Neural cell (in vitro differentiated cells): ENCODE measurements at places on chromosomes 4 and X. TPM values are rescaled to one million over a fixed set of nuclear protein-coding genes. Genes with fewer than 3 reads are reported as not detected.

The PRKG2 gene
- 0.16 and 0.20 TPM in 2 replicates for polyA plus RNA-seq

The SATL1 gene
- polyA plus RNA-seq, result 2.6 TPM in 2 replicates

The GIMD1 gene
- not detected in 2 replicates for polyA plus RNA-seq

The TMEM150C gene
- 4.1 and 4.9 TPM in 2 replicates for polyA plus RNA-seq

The MAGEA9B gene
- not detected in 2 replicates for polyA plus RNA-seq

The LRP2BP gene
- 0.58 and 1.1 TPM in 2 replicates for polyA plus RNA-seq

The ASMT gene
- polyA plus RNA-seq, result 1.8 TPM in 1 of 2 replicates, not detected in the other

The PHOX2B gene
- not detected in 2 replicates for polyA plus RNA-seq

The SHROOM4 gene
- polyA plus RNA-seq, result 1.4 and 2.6 TPM in 2 replicates

The NCBP2L gene
- polyA plus RNA-seq, result not detected in 2 replicates

The PPP1R2C gene
- not detected in 2 replicates for polyA plus RNA-seq

The KLHL13 gene
- polyA plus RNA-seq, result 15.2 and 15.7 TPM in 2 replicates

The RBMXL3 gene
- polyA plus RNA-seq, result not detected in 2 replicates

The CLDN22 gene
- not detected in 2 replicates for polyA plus RNA-seq

The NEXMIF gene
- 12.6 and 12.8 TPM in 2 replicates for polyA plus RNA-seq

The CYBB gene
- polyA plus RNA-seq, result 0.40 and 0.83 TPM in 2 replicates

The GABRG1 gene
- 0.22 and 0.81 TPM in 2 replicates for polyA plus RNA-seq

The PUDP gene
- polyA plus RNA-seq, result 18.2 and 19.5 TPM in 2 replicates

The CT45A10 gene
- polyA plus RNA-seq, result not detected in 2 replicates

The IGBP1 gene
- polyA plus RNA-seq, result 80.8 and 94.1 TPM in 2 replicates

The MAGED4 gene
- polyA plus RNA-seq, result 320 and 389 TPM in 2 replicates

The CXorf49 gene
- polyA plus RNA-seq, result not detected in 2 replicates

The DCAF12L2 gene
- polyA plus RNA-seq, result 1.4 and 1.8 TPM in 2 replicates

The FUNDC2 gene
- 139 and 141 TPM in 2 replicates for polyA plus RNA-seq

The G6PD gene
- polyA plus RNA-seq, result 13.6 and 18.8 TPM in 2 replicates

The LEF1 gene
- 0.60 and 0.78 TPM in 2 replicates for polyA plus RNA-seq

The GLRB gene
- 24.9 and 25.1 TPM in 2 replicates for polyA plus RNA-seq

The DACH2 gene
- 20.6 and 21.3 TPM in 2 replicates for polyA plus RNA-seq

The MAGEB1 gene
- not detected in 2 replicates for polyA plus RNA-seq

The RPS6KA6 gene
- polyA plus RNA-seq, result 12.9 and 15.3 TPM in 2 replicates

The CAPN6 gene
- 0.22 and 0.46 TPM in 2 replicates for polyA plus RNA-seq

The HTR2C gene
- polyA plus RNA-seq, result 7.2 and 8.6 TPM in 2 replicates

The PAGE2 gene
- not detected in 2 replicates for polyA plus RNA-seq

The NDP gene
- 34.1 and 43.6 TPM in 2 replicates for polyA plus RNA-seq

The USP26 gene
- not detected in 2 replicates for polyA plus RNA-seq

The BANK1 gene
- 0.18 TPM in 1 of 2 replicates, not detected in the other for polyA plus RNA-seq

The SPACA5 gene
- not detected in 2 replicates for polyA plus RNA-seq

The SLIT2 gene
- 26.4 and 29.0 TPM in 2 replicates for polyA plus RNA-seq

The CLDN34 gene
- not detected in 2 replicates for polyA plus RNA-seq

The TMPRSS11F gene
- not detected in 2 replicates for polyA plus RNA-seq

The RAB39B gene
- polyA plus RNA-seq, result 26.2 and 27.4 TPM in 2 replicates

The STPG2 gene
- not detected in 2 replicates for polyA plus RNA-seq

The IQCM gene
- not detected in 2 replicates for polyA plus RNA-seq

The GYPB gene
- not detected in 2 replicates for polyA plus RNA-seq

The TLR6 gene
- polyA plus RNA-seq, result not detected in 2 replicates

The PCSK1N gene
- 232 and 243 TPM in 2 replicates for polyA plus RNA-seq

The IGFBP7 gene
- polyA plus RNA-seq, result 0.33 TPM in 1 of 2 replicates, not detected in the other
